Stimulated activated CD4-positive, alpha-beta T cell treated with anti-CD3 and anti-CD28 coated beads, Interleukin-15, amount 100 ng/mL, for 24 hours (primary cell): ENCODE measurements at places on chromosomes 5 and 9.

DNA sequence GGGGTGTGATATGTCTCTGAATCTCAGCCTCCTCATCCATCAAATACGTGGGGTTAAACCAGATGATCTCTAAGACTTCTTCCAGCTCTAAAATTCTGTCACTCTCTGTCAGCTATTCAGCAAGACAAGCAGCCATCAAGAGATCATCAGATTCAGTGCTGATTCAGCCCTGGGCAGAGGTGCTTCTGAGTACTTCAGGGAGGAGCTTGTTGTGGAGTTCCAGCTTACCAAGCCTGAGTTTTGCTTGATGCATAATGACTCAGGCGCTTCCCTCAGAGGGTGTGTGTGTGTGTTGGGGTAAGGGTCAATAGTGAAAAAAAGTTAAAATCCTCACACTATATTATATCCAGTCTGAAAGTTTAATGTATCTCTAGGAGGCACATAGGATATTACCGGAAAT, 29.6 kb upstream of the TAF1L start:
- no peak for DNase-seq

- no peak for DNase-seq
These were observed 97.3 kb upstream of the PANK3 start for GRCh38 chr5:168676501-168676900.

DNA sequence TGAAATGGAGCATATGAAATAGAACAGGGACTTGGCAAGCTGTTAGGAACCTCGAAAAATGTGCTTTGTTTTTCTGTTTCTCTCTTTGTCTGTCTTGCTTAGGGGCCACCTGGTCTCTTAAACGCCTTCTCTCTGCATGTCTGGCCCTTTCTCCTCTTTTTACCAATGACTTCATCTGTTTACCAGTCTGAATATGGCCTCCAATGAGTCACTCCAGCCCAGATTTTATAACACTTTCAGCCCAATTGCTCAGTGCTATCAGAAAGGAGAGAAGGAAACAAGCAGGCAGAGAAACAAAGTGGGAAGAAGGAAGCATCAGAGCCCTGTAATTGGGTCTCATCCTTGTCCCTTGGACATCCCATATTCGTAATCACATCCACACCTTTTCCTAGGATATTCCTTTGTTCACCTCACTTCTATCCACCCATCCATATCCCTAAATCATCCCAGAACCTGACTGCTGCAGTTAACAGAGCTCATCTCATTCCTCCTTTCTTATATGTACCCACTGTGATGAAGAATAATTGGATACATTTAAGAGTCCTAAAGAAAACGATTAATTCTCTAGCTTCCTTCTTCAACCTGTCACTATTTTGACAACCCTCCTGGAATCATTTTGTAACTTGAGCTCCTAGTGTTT, 151.8 kb upstream of the GPR151 start:
- DNase-seq, result no peak

DNA sequence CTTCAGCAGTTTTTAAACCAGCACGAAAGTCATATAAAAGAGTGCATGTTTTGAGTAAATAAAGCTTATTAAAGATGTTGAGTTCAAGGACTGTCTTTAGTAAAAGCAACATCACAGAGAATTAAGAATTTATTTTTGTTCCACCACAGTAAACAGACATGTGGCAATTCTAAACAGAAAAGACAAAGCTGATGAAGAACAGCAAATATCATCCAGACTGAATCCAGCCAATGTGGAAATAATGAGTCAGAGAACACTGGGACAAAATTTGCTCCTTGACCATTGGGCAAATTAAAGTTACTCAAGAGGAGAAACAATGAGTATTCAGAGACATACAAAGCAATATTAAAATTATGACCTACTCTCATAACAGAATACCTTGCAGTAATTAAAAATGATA, 28.8 kb downstream of the OR2K2 start:
- DNase-seq, result no peak

- no peak for DNase-seq
These were observed 94.4 kb downstream of the MTREX start for GRCh38 chr5:55402199-55402598.
